ENCODE measurements at places on chromosomes 16 and 17.

DNA sequence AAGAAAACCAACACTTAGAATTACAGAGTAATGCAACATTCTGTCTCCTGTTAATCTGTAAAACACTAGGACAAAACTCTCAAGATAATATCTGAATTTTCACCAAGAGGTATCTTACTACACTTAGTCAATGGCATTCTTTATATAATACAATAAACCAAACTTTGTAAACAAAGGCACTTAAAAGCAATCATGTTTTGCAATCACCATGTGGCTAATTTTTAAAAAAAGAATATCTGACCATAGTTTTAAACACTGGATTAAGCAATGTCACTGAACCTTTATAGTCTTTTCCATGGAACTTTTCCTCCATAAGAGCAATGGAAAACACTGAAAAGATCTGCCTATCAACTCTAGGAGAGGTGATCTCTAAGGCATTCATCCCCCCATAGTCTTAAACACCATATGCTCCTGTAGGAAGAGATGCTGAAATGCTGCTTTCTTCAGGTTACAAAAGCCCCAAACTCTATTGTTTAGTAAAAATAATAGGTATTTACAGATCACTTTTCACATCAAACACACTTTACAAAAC, 144.2 kb upstream of the CORO6 start:
- no peak for DNase-seq

GRCh38 chr16:80984124-80984892, 22.4 kb downstream of the CMC2 start:
- DNase-seq: no peak

DNA sequence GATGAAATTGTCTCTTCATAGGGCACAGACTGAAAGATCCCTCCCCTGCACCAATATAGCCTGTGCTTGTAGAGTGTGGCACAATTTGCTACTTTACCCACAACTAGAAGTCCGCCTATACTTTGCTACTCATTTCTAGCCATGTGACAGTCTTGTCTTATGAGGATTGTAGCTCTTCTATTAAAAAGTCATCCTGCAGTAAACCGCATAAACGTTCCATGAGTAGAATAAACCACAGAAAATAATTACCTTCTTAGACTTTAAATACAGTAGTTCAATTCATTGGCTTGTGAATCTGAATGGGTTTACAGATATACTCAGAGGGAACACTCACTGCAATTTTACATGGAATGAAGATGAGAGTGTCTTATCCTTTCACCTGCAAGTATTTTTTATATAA, 4.4 kb downstream of the KRT27 start:
- no peak for DNase-seq

DNA sequence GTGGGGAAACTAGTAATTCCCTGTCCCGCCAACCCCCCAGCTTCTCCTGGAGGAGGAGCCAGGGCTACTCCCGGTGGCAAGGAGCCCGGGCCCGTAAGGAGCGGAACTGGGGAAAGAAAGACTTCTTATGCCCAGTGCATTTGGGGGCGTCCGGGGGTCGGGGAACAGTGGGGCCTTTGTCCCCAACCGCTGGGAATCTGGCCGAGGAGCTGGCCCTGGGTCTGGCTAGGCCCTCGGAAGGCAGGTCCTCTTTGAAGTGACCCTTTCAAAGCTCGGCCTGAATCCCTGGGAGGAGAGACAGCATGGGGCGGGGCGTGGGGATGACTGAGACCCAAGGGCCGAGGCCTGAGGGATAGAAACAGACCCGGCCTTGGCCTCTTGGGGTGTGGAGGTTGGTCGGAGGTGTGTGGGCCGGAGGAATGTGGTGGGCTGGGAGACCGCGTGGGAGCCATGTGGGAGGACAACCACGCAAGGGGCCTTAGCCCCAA, 6.0 kb downstream of the ARHGAP23 start:
- DNase-seq: no peak

DNA sequence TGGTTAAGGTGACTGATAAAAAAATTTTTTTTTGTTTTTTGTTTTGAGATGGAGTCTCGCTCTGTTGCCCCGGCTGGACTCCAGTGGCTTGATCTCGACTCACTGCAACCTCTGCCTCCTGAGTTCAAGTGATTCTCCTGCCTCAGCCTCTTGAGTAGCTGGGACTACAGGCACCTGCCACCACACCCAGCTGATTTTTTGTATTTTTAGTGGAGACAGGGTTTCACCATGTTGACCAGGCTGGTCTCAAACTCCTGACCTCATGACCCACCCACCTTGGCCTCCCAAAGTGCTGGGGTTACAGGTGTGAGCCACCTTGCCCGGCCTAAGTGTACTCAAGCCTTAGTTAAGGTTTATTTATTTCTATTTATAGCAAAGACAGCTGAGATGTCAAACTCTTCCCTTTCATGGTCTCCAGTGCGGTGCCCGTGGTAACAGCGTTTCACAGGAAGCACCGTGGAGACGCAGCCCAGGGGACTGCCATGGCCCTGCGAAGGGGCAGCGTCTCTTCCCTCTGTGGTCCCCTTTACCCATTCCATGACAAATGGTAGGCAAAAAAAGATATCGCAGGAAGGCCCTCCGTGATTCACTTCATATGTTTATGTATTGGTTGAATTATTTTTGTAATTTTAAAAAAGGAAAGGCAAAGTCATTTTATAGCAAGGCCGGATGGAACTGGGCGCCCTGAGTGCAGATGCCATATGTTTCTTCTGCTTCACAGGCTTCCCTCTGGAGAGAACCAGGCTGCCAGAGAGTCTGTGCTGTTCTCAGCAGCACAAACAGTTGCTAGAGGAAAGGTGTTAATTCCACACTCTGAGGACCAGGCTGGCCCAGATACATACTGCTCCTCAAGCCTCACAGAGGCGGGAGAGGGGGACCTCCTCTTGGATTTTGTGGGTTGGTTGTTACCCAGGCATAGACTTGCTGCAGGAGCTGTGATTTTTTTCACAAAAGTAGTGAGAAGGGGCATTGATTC, 29.2 kb downstream of the DDX19A start:
- no peak for DNase-seq

GRCh38 chr17:75738218-75738802, 17.1 kb downstream of the ITGB4 start:
- peak; percentile 62 for DNase-seq

- peak; percentile 67 for DNase-seq
Measured at GRCh38 chr17:61409301-61410112, 9.9 kb downstream of the TBX2 start.

GRCh38 chr17:77319211-77320043, 178.7 kb downstream of the SEC14L1 start:
- DNase-seq: peak; percentile 95

GRCh38 chr16:86321491-86321890, 188.8 kb upstream of the FOXF1 start:
- DNase-seq: no peak

DNA sequence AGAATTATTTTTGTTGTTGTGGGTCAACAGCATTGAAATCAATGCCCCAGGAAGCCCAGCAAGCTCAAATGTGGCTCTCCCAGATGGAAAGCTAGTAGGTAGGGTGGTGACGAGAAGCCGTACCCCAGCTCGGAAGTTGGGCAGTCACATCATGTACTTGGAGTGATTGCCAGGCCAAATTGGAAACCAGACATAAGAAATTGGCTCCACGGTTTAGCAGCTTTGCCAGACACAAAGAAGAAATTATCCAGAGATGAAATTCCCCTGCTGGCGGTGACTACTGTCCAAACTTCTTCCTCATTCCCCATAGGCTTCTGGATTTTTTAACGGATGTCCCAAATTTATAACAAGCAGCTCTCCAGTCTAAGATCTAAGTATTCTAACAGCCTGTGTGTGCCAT, 95.9 kb downstream of the OR1D5 start:
- no peak for DNase-seq

- no peak for DNase-seq
Measured at GRCh38 chr17:8995711-8996110, 25.6 kb upstream of the NTN1 start.

DNA sequence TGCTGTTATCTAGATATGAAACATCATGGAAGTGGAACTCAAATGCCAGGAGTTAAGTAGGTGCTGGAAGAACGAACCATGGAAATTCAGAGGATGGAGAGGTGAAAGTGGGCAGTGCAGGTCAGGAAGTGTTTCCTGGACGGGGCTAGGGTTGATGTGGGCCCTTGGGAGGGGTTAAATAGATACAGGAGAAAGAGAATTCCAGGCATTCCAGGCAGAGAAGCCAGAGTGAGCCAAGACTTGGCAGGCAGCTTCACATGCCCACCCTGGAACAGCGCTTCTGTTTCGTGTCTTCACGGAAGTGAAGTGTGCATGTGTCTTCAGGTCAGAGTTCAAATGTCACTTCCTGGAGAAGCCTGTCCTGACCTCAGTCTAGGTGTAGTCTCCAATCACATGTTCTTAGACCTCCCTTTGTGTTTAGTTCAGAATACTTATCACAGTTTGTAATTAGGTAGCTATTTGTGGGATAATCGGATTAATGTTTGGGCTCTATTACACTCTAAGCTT, 41.3 kb downstream of the GP2 start:
- no peak for DNase-seq

DNA sequence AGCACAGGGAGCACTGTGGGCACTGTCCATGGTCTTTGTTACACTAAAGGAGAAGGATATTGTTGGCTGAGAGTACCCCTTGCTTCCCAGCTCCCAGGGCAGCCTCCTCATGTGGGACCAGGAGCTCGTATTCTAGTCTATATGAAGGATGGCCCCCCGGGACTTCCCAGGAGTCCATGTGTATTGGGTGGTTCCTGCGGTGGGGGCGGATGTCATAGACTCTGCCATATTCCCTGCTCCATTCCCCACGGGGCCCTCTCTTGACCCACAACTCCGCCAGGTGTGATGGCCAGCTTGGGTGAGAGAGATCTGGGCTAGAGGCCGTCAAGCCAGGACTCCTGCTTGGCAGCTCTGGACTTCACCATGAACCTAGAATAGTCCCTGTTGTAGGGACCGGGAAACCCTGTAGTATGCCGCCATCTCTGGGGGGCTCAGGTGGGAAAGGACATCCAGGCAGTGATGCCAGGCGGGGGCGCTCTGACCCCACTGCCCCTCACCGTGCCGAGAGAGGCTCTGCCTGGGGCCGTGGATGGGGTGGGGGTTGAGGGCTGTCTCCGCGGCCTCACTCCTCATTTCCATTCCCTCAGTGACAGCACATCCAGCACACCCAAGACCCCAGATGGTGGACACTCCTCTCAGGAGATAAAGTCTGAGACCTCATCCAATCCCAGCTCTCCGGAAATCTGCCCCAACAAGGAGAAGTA, 37.8 kb downstream of the OR1D5 start:
- no peak for DNase-seq
